Naive thymus-derived CD4-positive, alpha-beta T cell (primary cell): ENCODE measurements at places on chromosomes 2 and 18. TPM values are rescaled to one million over a fixed set of nuclear protein-coding genes. Genes with fewer than 3 reads are reported as not detected.

DNA sequence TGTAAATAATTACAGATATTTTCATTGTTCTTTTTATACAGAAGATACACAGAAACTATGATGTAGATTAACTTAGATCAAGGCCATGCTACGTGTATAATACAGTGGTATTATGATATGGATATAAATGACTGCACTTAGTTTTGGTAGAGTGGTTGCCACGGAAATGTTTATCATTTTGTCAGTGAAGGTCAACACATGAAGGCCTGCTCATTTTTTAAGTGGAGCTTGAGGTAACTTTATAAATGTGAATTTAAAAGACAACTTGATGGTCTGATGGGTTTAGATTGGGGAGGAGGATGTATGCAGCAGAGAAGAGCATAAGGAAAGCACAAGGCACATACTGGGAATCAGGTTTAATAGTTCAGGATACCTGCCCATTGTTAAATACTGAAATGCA lies 14.4 kb upstream of the BBS5 start:
- DNase-seq = peak; percentile 21
- no peaks in the 10 kb centered on the region for H3K36me3 ChIP-seq
- H3K4me3 ChIP-seq = no peak overlapping the region
- H3K4me1 ChIP-seq = no peaks in the 10 kb centered on the region
- no peak overlapping the region for H3K27ac ChIP-seq

NEMP2 gene
- 10.0 TPM for polyA plus RNA-seq

DNA sequence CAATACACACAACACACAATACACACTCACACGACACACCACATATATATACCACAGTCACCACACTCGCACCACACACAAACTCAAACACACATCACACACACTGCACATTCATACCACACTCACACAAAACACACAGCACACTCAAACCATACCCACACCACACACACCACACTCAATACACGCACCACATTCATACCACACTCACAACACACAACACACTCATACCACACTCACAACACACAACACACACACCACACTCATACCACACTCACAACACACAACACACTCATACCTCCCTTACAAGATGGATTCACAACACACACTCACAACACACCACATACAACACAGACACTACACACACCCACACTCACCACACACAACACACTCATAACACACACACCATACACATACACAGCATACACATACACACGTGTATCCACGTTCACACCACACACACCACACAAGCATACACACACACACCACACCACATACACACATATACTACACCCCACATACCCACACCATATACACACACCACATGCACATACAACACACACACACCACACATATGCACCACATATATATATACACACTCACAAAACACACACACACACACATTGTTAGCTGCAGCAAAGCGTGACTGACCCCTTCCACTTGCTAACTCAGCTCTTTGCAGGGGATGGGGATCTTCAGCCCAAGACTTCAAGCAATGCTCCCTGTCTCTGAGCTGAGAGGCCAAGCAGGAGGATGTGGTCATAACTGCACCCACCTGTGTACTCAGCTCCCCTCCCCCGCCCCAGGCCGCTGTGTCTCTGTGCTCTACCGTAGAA lies 59.0 kb downstream of the SDC1 start:
- no peak overlapping the region for H3K4me3 ChIP-seq
- H3K27me3 ChIP-seq = no peaks in the 10 kb centered on the region
- no peaks in the 10 kb centered on the region for H3K36me3 ChIP-seq
- H3K4me1 ChIP-seq = no peaks in the 10 kb centered on the region
- DNase-seq = no peak
- H3K27ac ChIP-seq = no peak overlapping the region

REG3A gene
- polyA plus RNA-seq = not detected

TANC1 gene
- polyA plus RNA-seq = not detected

MYO5B gene
- polyA plus RNA-seq = 0.04 TPM

DNA sequence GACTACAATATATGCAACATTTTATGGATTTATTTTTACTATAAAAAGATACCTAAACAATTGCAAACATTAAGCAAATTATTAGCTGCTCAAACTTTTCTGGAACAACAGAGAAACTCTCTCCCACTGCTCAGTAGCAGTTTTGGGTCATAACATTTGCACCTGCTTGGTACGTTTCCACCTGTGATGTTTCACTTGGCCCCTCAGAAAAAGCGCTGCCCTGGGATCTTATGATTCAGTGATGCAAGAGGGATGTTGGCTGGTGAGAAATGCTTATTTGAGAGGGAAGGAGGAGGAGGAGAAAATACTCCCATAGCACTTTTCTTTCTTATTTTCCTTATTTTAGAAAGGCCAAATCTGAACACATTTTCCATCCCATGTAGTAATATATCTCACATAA lies 9.2 kb downstream of the IRS1 start:
- no peak for DNase-seq
- no peaks in the 10 kb centered on the region for H3K27me3 ChIP-seq

MPHOSPH10 gene
- 24.4 TPM for polyA plus RNA-seq

GRCh38 chr2:67456428-67456827 lies 59.3 kb downstream of the ETAA1 start:
- no peaks in the 10 kb centered on the region for H3K36me3 ChIP-seq
- no peaks in the 10 kb centered on the region for H3K4me1 ChIP-seq
- no peak for DNase-seq
- H3K27ac ChIP-seq = no peak overlapping the region

- no peaks in the 10 kb centered on the region for H3K4me1 ChIP-seq
- H3K27ac ChIP-seq = no peak overlapping the region
- H3K27me3 ChIP-seq = no peaks in the 10 kb centered on the region
- no peaks in the 10 kb centered on the region for H3K36me3 ChIP-seq
- H3K4me3 ChIP-seq = no peak overlapping the region
Observed at GRCh38 chr2:190017837-190018236, 44.7 kb downstream of the MSTN start.

ITPRIPL1 gene
- 0.37 TPM for polyA plus RNA-seq

GRCh38 chr2:196112418-196113034 lies 43.9 kb upstream of the DNAH7 start:
- no peaks in the 10 kb centered on the region for H3K4me1 ChIP-seq
- no peak for DNase-seq
- no peak overlapping the region for H3K4me3 ChIP-seq
- no peaks in the 10 kb centered on the region for H3K27me3 ChIP-seq
- no peak overlapping the region for H3K27ac ChIP-seq

CFAP53 gene
- 0.09 TPM for polyA plus RNA-seq

MAP3K19 gene
- not detected for polyA plus RNA-seq
